Ascending aorta (tissue), 2 donors: ENCODE measurements at places on chromosomes 12 and 14. TPM values are rescaled to one million over a fixed set of nuclear protein-coding genes. Genes with fewer than 3 reads are reported as not detected.

- no peak for DNase-seq
Measured at GRCh38 chr14:93997082-93997481, at the start of gene CCDC197. TSS of gene CCDC197 (plus strand) at chr14:93997301. CDS start at chr14:93998132, 831 bp downstream.

- DNase-seq = no peak
Measured at GRCh38 chr14:91145391-91146160, 31.7 kb downstream of the DGLUCY start.

DNA sequence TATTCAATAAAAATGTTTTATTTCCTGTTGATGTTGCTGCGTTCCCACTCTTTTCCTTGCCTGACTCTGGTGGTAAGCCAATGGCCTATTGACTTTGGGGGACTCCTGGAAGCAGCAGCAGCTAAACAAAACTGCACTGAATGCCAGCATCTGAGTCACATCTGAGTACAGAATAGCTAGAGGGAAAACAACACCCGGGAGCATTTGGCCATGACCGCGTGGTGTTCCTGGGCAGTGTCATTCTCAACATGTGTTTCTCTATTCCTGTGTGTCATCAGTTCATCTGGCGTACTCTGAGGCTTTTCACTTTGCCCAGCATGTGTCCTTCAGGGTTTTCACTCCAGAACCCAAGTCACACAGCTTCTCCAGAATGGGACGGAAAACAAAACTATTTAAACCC is 238.8 kb downstream of the PAWR start:
- DNase-seq = peak; percentile 79

- no peak for DNase-seq
Measured at GRCh38 chr12:110857528-110857927, 10.7 kb downstream of the CCDC63 start.

DNA sequence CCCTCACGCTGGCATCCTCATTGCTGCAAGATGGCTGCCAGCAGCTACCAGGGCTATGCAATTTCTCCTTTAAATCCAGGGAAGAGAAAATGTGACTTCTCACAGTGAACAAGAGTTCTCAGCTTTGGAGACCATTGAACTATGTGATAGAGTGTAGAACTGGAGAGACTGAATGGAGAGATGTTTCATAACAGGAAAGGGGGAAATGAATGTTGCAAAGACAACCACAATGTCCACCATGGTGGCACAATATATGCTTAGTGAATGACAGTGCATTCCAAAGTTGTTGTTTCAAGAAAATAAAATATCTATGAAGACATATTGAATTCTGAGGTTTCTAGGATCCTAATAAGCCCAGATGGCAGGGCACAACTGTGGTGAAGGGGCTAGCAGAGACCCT is 13.2 kb upstream of the COCH start:
- DNase-seq = no peak

GRCh38 chr14:23356662-23357061 is 4.0 kb upstream of the SLC22A17 start:
- DNase-seq = peak; percentile 16

GRCh38 chr12:93595351-93595750 is 22.9 kb downstream of the SOCS2 start:
- DNase-seq = no peak

DNA sequence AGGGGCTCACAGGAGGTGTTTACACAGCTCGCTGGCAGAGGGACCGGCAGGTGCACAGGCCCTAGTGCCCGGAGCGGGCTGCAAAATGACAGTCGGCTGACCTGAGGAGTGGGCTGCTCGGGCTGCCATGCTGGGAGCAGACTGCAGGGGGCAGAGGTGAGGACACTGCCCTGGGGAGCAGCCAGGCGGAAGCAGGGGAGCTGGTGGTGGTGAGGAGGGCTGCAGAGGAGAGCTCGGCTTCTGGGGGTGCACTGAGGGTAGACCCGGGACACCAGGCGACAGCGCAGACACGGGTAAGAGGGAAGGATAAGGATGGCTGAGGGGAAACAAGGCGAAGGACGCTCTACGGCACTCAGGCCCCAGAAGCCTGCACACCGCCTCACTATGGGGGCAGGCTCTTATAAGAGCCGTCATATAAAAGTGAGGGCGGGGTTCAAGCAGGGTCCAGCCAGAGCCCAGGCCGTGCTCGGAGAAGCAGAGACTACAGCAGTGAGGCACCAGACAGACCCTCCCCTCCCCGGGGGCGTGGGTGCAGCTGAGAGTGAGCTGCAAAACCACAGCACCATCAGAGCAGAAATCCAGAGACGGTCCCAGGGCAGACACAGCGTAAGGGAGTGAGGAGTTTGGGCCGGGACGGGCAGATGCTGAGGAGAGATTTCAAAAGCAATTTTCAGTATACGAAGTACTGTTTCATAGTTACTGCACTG is 62.5 kb downstream of the CCDC88C start:
- no peak for DNase-seq

DNA sequence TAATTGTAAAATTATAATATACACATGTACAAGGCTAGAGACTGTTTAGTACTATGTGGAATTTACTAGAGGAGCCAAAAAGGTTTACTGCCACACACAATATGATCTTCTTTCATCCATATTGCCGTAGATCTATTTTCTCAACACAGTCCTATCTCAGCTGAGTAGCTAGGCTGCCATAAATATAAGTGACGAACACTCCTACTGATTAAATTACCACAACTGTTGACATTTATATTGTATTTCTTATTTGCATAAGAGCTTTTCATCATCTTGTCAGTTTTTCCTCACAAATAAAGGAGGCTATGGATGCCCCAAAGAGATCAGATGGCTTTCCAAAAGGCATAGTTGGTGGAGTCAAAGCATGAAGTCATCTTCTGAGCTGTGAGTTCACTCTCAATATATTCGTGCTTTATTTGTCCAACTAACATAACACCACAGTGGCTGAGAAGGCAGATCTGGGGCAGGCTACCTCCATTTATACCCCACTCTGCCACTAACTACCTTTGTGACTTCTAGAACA is 78.6 kb downstream of the CCDC59 start:
- no peak for DNase-seq

- DNase-seq = no peak
Measured at GRCh38 chr12:8823565-8824300, 1.3 kb downstream of the A2ML1 start.

GRCh38 chr14:49049711-49050110 is 536.5 kb downstream of the RPS29 start:
- DNase-seq = no peak

GRCh38 chr12:41743835-41744234 is 400.8 kb downstream of the GXYLT1 start:
- no peak for DNase-seq

GRCh38 chr12:122312926-122313325 is 46.6 kb upstream of the VPS33A start:
- no peak for DNase-seq

- DNase-seq = no peak
Measured at GRCh38 chr12:119417440-119417839, 82.9 kb downstream of the CCDC60 start.

DNA sequence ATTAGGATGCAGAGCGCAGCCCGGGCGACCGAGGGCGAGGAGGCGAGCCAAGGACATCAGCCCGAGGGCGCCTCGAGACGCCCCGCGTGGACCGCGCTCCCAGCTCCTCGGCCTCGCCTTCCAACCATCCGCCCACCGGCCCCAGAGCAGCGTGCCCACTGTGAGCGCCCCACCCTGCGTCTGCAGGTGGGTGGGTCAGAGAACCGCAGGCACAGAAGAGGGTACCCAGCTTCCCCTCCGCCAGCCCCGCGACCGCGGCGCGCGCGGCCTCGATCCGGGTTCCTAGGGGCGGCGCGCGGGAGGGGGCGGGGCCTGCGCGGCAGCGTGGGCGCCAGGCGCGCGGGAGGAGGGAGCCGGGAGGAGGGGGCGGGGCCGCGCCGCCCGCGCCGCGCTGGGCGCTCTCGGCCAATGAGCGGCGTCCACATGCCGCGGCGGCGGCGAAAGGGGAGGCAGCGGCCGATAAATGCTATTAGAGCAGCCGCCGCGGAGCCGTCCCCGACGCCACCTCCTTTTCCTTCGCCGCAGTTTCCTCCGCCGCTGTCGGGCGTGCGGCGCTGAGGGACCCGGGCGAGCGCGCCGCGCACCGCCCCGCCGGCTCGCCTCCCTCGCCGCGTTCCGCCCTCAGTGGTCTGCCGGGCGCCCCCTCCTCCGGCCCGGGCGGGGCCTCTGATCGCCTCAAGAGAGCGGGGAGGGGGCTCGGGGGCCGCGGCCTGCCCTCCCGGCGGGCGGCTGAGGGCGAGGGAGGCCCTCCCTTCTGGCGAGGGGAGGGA is at the start of gene ATP2A2:
TSS of gene ATP2A2 (plus strand) at position 469 of the 770 bp plus-strand sequence. CDS start 543 bp downstream, outside the sequence.
- DNase-seq = peak; percentile 93

The ARHGDIB gene
- total RNA-seq = 87.1 TPM

The B4GALNT3 gene
- total RNA-seq = 10.4 TPM

The TESPA1 gene
- total RNA-seq = not detected

The NUAK1 gene
- 29.7 TPM for total RNA-seq

The TSPAN11 gene
- 5.2 TPM for total RNA-seq

The SMARCD1 gene
- total RNA-seq = 277 TPM

The BDKRB2 gene
- total RNA-seq = 7.9 TPM

The DLGAP5 gene
- total RNA-seq = not detected

The LHX5 gene
- total RNA-seq = not detected
